ENCODE measurements at places on chromosomes 3 and 15. TPM values are rescaled to one million over a fixed set of nuclear protein-coding genes. Genes with fewer than 3 reads are reported as not detected.

Gene C3orf70
- total RNA-seq = 1.4 TPM

Gene SMCO1
- total RNA-seq = not detected

Gene GOLGA6L7
- not detected for total RNA-seq

Gene PPM1L
- 0.77 TPM for total RNA-seq

Gene PYGO1
- total RNA-seq = 10.6 TPM

Gene TRIM42
- not detected for total RNA-seq

Gene PPP1R14D
- total RNA-seq = not detected

Gene SEMA7A
- total RNA-seq = 49.2 TPM

Gene EXD1
- total RNA-seq = 0.11 TPM

Gene SAXO2
- 0.22 TPM for total RNA-seq

Gene ISL2
- 0.12 TPM for total RNA-seq

Gene SNAP23
- total RNA-seq = 67.5 TPM

Gene NANOGP8
- total RNA-seq = not detected

Gene TGM5
- not detected for total RNA-seq

Gene GOLGA6L25
- not detected for total RNA-seq

Gene HHLA2
- not detected for total RNA-seq

Gene A4GNT
- total RNA-seq = not detected

Gene CD96
- not detected for total RNA-seq

Gene RSRC1
- total RNA-seq = 87.7 TPM

Gene C15orf39
- 2.1 TPM for total RNA-seq

Gene ATP1B3
- 52.6 TPM for total RNA-seq

Gene PRKAR2A
- total RNA-seq = 82.2 TPM

Gene DPPA4
- total RNA-seq = not detected

Gene SLC15A2
- total RNA-seq = 0.11 TPM

Gene NMNAT3
- 2.4 TPM for total RNA-seq

Gene ONECUT1
- total RNA-seq = 0.12 TPM

Gene ARF4
- 156 TPM for total RNA-seq

Gene RETNLB
- not detected for total RNA-seq

Gene FBXO40
- under 0.01 TPM for total RNA-seq

Gene CYP1A2
- not detected for total RNA-seq

All from uterine smooth muscle cell (primary cell).